Femur (tissue), 1 donor: ENCODE measurements at places on chromosomes 4 and X.

DNA sequence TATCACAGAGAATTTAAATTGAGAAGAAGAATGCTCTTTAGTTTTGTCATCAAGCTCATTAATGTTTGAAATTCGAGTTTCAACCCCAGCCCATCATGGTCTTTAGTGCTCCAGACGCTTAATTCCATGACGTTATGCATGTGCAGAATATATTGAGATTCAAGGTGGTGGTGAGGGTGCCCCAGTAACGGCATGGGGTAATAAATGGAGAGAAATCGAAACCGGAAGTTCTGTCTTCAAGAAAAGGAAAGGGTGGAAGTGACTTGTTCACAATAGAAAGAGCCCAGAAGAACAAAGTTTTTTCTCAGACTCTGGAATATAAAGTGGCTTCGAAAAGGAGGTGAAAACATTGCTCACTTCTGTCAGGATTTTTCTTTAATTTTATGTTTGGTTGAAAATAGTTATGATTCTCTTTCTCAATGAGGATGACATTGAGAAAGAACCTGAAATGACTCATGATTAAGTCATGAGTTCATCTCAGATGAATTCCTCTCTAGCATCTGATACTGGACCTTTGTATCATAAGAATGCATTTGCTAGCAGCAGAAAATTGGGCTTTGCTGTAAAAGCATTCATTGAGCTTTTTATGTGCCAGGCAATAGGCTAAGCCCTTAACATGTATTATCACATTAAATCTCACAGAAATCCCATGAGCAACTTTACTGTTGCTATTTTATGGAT, 779 bp upstream of the DDX60L start:
- DNase-seq, result peak; percentile 28

DNA sequence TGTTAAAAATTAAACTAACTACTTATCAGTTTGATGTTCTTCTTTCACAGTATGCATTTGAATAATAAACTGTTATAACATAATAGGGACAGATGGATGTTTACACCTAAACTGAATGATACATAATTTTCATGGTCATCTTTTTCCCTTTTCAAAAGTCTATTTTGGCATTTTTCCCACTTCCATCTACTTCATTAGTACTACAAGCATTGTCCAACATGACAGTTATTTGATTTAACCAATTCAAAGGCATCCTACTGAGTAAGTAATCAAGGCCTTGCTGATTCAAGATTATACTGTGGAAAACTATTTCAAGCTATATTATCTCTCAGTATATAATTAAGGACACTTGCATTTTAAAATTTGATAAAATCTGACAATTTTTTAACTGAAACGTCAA, 212.9 kb downstream of the FAT4 start:
- no peak for DNase-seq

GRCh38 chr4:83455281-83456183, at the start of the genes HELQ and MRPS18C:
Gene HELQ (minus strand): TSS chr4:83455823. CDS start chr4:83455693, 130 bp downstream.
Gene MRPS18C (plus strand): TSS chr4:83456058. CDS start chr4:83456078, 20 bp downstream.
- peak; percentile 98 for DNase-seq

- DNase-seq, result no peak
Observed at GRCh38 chrX:24553011-24553410, 87.9 kb downstream of the PDK3 start.

DNA sequence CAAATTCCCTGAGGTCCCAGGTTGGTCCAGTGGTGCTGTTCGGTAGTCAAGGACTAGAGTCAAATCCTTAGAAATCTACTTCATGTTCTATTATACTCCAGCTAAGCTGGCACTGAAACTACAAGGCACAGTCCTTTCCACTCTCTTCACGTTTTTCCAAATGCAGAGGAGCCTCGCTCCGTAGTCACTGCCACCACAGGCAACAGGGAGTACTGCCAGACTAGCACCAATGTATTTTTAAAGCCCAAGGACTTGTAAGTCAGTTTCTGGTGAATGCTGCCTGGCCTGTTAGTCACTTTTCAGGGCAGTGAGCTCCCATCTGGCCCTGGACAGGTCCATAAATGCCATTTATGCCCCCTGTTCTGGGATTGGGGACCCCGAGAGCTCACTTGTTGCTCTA, 323.5 kb downstream of the FAM47A start:
- DNase-seq, result no peak

GRCh38 chr4:26947318-26947717, 86.7 kb downstream of the STIM2 start:
- no peak for DNase-seq

DNA sequence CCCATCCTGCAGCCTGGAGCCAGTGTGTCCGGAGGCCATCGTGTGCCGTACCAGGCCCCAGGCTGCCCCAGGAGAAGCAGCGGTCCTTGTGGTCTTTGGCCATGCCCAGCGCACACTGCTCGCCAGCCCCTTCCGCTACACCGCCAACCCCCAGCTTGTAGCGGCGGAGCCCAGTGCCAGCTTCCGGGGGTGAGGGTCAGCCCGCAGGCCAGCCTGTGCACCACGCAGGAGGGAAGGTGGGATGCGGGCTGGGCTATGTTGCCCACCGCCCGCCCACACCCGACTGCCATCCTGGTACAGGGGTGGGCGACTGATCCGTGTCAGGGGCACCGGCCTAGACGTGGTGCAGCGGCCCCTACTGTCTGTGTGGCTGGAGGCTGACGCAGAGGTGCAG, 7.6 kb upstream of the SRPK3 start:
- no peak for DNase-seq

DNA sequence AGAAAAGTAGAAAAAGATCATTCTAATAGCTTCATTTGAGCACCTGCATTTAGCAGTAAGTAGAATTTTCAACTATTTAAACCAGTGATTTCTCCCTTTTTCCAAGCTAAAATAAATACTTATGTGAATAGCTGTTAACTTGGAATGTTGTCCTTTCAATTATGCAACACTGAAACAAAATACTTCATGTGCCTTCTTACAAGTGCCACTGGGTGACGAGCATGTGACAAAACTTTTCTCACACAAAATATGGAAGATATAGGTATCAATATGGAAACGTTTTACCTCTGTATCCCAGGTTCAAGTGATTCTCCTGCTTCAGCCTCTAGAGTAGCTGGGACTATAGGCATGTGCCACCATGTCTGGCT, 708.3 kb downstream of the STIM2 start:
- DNase-seq, result no peak

- DNase-seq, result no peak
Observed at GRCh38 chr4:156169861-156170260, 216.2 kb upstream of the CTSO start.

- DNase-seq, result no peak
Observed at GRCh38 chr4:41157009-41157408, 57.3 kb downstream of the APBB2 start.

GRCh38 chr4:6939761-6940743, 30.4 kb downstream of the TBC1D14 start:
- DNase-seq, result no peak

DNA sequence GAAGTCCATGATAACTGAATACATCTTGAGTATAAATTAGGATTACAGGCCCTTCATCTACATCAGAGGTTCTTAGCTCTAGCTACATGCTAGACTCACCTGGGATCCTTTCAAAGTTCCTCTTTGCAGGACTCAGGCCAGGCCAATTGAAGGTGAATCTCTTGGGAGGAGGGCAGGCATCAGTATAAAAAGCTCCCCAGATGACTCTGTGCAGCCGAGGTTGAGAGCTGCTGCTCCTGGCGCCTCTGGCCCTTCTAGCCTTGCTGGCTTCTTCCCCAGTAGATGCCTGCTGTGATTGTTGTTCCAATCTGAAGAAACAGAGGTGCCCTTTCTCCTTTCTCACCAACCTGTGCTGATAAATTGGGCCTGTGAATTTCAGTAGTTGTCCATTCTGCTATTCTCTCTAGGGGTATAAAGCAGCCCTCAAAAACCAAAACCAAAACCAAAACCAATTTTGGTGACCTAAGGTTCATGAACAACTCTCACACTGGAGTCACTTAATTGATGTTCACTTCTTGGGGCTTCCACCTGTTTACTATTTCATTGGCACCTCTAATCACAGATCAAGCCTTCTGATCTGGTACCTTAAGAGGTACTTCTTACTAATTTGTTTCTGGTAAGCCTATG, 78.7 kb downstream of the SUPT20HL2 start:
- no peak for DNase-seq

GRCh38 chr4:83113429-83113786, 1.1 kb downstream of the PLAC8 start:
- no peak for DNase-seq

DNA sequence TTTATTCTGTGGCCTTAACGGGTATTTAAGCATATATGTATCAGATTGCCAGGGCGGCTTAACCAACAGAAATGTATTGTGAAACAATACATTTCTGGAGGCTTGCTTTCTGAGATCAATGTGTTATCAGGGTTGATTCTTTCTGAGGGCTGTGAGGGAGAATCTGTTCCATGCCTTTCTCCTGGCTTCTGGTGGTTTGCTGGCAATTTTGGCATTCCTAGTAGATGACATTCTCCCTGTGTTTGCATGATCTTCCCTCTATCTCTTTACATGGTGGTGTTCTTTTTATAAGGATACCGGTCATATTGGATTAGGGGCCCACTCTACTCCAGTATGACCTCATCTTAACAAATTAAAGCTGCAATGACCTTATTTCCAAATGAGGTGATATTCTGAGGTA, 16.9 kb upstream of the CEP135 start:
- no peak for DNase-seq

DNA sequence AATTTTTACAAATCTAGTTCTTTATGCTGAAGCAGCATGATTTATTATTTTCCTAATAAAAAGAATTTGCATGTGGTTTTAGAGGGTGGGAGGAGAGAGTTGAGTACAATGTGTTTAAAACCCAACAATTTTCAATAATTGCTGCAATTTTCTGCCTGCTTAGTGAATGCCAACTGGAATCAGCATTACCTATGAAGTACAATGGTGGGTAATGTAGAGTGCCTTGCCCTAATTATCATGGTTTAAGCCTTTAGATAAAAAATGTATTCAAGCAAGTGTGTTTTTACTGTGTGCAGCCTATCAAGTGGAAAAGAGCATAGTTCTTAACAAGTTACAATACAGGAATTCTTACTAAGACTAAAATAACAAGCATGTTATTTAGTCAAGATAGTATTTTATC, 77.9 kb upstream of the ANKRD50 start:
- no peak for DNase-seq

GRCh38 chrX:1500701-1501624, 36.0 kb downstream of the P2RY8 start:
- DNase-seq, result no peak

DNA sequence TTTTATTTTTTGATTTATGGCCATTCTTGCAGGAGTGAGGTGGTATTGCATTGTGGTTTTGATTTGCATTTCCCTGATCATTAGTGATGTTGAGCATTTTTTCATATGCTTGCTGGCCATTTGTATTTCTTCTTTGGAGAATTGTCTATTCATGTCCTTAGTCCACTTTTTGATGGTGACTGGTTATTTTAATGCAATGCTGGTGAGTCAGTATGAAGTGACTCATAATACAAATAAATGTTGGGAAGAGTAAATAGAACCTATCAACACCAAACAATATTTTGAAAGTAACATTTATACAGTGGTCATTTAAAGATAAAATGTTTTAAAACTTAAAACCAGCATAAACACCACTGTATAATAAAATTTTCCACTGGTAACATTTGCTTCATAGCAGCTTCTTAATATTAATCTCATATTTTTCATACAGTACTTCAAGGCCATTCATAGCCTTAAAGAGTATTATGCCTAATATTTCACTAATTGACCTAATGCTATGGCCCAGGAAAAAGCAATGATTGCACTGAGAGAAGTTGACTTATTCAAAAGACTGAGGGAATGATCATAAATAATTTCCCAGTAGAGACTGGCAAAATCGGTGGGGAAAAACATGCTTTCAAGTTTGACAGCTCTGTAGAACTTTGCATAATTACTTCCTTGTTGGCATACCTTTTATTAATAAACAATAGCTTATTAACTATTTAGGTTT, 33.9 kb downstream of the CASK start:
- DNase-seq, result no peak

GRCh38 chr4:37780444-37781130, 45.9 kb upstream of the PGM2 start:
- DNase-seq, result peak; percentile 40

GRCh38 chr4:176988226-176988625, 195.5 kb upstream of the VEGFC start:
- DNase-seq, result no peak

DNA sequence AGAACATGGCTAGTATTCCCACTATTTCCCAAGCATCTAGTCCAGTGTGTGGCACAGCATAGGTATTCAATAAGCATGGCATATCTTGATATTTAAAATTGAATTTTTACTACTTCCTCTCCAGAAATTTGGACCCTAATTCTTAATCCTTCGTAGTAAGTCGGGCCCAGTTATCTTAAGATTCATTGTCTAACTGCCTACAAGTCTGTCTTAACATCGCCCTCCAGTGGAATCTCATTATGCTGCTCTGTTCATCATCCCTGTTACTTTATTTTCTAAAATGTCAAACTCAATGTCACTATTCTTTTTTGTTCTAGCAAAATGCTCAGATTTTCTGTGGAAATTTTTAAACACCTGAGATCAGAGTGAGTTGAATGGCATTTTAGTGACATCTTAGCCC, 606.2 kb downstream of the KLHL13 start:
- no peak for DNase-seq

DNA sequence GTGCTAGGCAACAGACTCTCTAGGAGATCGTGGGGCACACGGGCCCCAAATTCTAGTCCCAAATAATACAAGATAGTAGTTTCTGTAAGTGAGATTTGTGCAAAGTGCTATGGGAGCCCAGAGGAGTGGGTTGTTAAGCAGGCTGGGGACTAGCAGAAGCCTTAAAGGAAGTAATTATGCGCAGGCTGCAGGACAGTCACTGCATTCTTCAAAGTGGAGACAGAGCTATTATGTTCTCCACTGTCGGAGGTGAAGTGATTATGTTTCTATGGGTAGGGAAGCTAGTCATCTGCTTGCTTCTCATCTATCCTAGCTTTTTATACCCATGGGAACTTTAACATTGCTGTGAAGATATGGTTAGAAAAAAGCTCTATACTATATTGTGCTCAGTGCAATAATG, 154.2 kb downstream of the CPE start:
- DNase-seq, result no peak

- DNase-seq, result no peak
Observed at GRCh38 chr4:41580007-41580406, 42.0 kb downstream of the LIMCH1 start.

GRCh38 chr4:59814402-59815010, 1385.6 kb upstream of the ADGRL3 start:
- DNase-seq, result no peak

- DNase-seq, result no peak
Observed at GRCh38 chr4:159248384-159249178, 145.7 kb downstream of the RAPGEF2 start.

- no peak for DNase-seq
Observed at GRCh38 chr4:79296768-79297428, 29.0 kb downstream of the NAA11 start.

- peak; percentile 53 for DNase-seq
Observed at GRCh38 chrX:38754102-38754790, 47.0 kb upstream of the MID1IP1 start.

DNA sequence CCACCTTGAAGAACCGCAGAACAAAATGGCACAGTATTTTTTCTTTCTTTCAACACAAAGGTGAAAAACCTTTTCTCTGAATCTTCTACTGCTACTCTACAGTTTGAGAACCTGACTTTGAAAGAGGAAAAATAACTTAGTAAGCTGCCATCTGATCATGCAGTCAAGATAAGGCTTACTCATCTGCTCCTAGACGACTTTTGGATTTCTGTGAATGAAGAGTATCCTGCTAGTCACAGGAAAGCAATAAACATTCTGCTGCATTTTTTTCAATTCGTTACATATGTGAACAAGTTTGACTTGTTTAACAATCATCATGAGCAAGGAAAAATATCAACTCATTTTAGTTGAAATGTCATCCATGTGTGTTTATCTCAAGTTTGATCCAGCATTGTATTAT, 25.2 kb downstream of the TIGD2 start:
- no peak for DNase-seq

GRCh38 chr4:27775156-27775555, 914.5 kb downstream of the STIM2 start:
- no peak for DNase-seq
